ENCODE measurements at places on chromosomes 13 and 19.

DNA sequence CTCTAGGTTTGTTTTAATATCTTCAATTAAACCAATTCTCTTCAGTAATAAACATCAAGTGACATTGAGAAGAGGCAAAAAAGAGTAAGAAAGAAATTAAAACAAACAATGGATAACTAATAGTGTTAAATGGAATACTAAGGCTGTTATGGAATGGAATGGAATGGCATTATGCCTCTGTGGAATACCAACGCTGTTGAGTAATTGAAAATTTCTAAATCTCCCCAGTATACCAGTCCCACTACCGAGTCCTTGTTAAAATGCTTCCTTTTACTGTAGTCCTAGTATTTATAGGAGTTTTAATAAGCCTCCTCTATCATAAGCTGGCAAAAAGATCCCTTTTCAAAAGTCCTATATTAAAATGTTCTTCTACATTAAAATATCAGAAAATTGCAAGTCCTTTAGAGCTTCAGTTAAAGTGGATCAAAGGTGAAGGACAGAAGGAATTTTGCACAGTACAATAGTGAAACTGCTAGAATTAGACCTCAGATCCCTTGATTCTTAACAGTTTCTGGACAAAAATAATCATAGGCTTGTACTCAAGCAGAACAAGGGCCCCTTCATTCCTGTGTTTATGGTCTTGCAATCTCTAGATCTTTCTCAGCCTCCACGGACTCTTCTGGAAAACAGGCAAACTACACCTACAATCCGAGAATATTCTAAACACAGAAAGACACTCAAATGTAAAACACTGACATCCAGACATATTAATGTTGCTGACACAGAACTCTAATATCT, 128.2 kb downstream of the PCDH9 start:
- no peak for DNase-seq

GRCh38 chr19:10670182-10670581, 16.0 kb downstream of the ILF3 start:
- DNase-seq = no peak

GRCh38 chr13:72586518-72586917, 140.9 kb downstream of the MZT1 start:
- DNase-seq = no peak

DNA sequence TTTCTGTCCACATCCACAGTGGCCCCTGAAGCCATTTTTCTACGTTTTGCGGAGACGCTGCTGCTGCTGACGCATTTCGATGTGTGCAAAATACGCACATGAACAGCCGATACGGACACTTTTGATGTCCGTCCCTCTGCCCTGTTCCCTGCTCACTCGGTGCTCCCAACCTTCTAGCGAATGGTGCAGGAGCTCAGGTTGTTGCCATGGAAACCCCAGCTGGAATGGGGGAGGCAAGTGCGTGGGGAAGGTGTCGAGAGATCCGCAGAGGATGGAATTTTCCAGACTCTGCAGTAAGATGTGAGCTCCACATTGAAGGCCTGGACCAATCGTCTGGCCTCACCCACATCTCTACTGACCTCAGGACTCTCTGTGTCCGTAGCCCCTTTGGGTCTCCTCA, 109.2 kb upstream of the USP29 start:
- DNase-seq = no peak

DNA sequence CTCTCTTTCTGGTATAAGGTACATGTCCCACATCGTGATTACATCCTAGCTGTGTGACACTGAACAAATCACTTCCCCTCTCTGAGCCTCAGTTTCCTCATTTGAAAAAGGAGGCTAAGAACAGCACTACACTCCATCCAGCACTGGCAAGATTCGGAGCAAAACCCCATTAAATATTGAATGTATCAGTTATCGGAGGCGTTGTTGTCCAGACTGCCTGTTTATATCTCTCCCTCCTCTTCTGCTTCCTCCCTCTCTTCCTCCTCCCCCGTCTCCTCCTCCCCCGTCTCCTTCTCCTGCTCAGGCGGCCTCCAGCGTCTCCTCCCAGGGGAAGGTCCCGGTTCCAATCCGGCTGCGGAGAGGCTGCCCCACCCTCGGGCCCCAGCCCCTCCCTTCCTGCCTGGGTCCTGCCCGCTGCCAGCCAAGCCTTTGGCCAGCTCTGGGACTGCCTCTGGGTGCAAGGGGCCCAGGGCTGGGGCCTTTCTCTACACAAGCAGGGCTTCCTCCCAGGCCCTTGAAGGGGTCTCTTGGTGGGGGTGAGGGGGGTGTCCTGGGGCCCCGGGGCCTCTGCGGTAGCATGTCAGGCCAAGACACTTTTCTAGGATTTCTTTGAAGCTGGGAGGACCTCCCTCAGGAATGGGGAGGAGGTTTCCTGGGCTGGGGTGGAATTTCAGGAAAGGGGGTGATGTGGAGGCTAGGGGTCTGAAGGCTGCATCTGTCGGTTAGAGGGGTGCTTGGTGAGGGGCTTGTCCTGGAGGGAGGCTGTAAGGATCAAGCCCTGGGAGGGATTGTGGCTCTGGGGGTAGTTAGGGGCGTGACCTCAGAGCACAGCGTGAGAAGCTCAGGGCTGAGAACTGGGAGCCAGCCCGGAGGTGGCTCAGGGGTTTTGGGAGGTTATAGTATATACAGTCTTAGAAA, 1.9 kb downstream of the RRAS start:
- peak; percentile 14 for DNase-seq

GRCh38 chr13:45412274-45413049, 5.7 kb downstream of the SLC25A30 start:
- no peak for DNase-seq

DNA sequence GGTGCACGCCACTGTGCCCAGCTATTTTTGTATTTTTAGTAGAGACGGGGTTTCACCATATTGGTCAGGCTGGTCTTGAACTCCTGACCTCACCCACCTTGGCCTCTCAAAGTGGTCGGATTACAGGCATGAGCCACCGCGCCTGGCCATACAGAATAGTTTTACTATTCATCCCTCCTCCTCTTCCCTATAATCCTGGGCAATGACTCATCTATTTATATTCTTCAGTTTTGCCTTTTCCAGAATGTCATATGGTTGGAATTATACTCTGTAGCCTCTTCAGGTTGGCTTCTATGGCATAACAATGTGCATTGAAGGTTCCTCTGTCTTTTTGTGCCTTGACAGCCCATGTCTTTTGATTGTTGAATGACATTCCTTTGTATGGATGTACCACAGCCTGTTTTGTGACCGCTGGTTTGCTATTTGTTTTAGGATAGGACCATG, 22.2 kb upstream of the LRP3 start:
- no peak for DNase-seq

DNA sequence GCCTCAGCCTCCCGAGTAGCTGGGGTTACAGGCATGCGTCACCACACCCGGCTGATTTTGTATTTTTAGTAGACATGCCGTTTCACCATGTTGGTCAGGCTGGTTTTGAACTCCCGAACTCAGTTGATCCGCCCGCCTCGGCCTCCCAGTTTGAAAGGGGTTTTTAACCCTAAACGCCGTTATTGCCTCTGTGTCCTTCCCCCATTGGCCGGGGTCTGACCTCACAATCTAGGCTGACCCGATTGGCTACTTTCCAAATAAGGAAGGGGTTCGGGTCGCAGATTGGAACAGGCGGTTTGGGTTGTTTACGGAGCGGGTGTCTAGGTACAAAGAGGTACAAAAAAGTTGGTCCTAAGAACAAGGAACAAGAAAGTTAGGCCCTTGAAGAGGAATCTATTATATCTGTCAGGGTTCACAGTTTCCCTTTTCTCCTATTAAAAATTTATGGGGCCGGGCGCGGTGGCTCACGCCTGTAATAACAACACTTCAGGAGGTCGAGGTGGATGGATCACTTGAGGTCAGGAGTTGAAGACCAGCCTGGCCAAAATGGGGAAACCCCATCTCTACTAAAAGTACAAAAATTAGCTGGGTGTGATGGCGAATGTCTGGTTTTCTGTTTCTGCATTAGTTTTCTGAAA, 1.0 kb downstream of the ZNF253 start:
- peak; percentile 65 for DNase-seq

DNA sequence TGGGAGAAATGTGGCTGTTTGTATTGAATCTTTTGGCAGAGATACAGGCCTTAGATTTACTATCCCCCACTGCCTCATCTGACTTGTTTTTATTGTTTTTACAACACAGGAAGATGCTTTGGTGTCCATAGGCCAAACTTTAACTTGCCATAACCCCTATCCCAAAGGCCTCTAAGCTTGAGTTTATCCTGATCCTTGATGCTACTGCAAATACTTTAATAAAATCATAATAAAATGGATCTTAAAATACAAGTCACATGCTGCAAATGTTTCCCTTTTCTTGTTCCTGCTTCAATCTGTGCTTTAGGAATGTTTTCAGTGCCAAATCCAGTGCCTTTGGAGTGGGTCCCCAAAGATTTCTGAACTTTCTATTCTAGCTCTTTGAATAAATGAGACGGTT, 770.6 kb downstream of the DACH1 start:
- DNase-seq = no peak

- DNase-seq = peak; percentile 6
Measured at GRCh38 chr19:48926909-48927308, 6.6 kb upstream of the DHDH start.

- peak; percentile 35 for DNase-seq
Measured at GRCh38 chr19:44051650-44052402, at the start of gene ZNF223. Gene ZNF223, plus strand, starts transcription at chr19:44052036. Its CDS starts 3,141 bp downstream, at chr19:44055177.

GRCh38 chr13:57045826-57046546, 94.7 kb upstream of the PRR20A start:
- DNase-seq = no peak

Data from activated T-cell treated with anti-CD3 and anti-CD28 coated beads, Interleukin-2, amount 50 U/mL, for 72 hours (primary cell).